ENCODE measurements at places on chromosomes 3 and 15. TPM values are rescaled to one million over a fixed set of nuclear protein-coding genes. Genes with fewer than 3 reads are reported as not detected.

FBXW12 gene
- total RNA-seq, result not detected

RLBP1 gene
- not detected for total RNA-seq

MSL2 gene
- 38.4 TPM for total RNA-seq

FAM3D gene
- 7.4 TPM for total RNA-seq

NR1I2 gene
- total RNA-seq, result 1.4 TPM

DISP2 gene
- total RNA-seq, result 1.5 TPM

GTF2E1 gene
- 26.9 TPM for total RNA-seq

RTP3 gene
- not detected for total RNA-seq

ALPK3 gene
- 9.6 TPM for total RNA-seq

LINGO1 gene
- 19.6 TPM for total RNA-seq

SCAANT1 gene
- not detected for total RNA-seq

LMAN1L gene
- total RNA-seq, result not detected

Data from type B pancreatic cell (in vitro differentiated cells).